CD4-positive, alpha-beta T cell treated with Interferon alpha-2 for 1 hour (primary cell): ENCODE measurements at places on chromosomes 5 and 9.

DNA sequence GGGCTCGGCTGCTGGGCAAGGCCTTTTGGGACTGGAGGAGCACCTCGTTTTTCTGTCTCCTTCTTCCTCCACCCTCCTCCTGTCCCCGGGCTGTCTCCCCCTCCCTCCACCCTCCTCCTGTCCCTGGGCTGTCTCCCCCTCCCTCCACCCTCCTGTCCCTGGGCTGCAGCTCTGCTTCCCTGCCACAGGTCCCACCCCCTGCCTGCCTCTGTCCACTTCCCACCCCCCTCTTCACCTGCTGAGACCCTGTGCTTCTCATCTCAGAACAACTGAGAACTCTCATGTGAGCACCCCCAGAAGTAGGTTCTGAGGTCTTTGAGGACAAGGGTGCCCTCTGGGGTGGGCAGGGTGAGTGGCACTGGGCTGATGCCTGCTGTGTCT is 5.8 kb upstream of the TOR4A start:
- DNase-seq, result no peak

GRCh38 chr9:100428871-100429654 is 2.1 kb downstream of the MSANTD3 start:
- DNase-seq, result no peak

DNA sequence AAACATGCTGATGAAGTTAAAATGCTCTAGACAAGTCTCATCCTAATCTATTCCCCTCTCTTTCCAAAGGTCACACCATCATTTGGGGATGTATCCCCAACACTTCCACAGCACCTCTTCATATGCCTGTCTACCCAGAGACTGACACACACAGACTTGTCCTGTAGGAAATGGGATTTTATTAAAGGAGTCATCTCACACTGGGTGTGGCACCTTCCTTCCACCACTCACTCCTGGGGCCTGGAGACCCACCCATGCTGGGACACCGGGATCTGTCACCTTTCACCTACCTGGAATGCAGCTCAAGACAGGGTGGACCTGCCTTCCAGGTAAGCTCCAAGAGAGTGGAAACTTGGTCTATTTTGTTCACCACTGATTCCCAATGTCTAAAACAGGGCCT is 99.4 kb upstream of the HAND1 start:
- DNase-seq, result no peak

GRCh38 chr9:21434202-21435014 is 5.8 kb upstream of the IFNA1 start:
- DNase-seq, result peak; percentile 30

- DNase-seq, result no peak
Measured at GRCh38 chr5:67395790-67396418, 199.3 kb upstream of the CD180 start.

GRCh38 chr5:134560698-134561097 is 35.2 kb downstream of the JADE2 start:
- no peak for DNase-seq

GRCh38 chr9:18394847-18395351 is 79.1 kb upstream of the ADAMTSL1 start:
- DNase-seq, result no peak

DNA sequence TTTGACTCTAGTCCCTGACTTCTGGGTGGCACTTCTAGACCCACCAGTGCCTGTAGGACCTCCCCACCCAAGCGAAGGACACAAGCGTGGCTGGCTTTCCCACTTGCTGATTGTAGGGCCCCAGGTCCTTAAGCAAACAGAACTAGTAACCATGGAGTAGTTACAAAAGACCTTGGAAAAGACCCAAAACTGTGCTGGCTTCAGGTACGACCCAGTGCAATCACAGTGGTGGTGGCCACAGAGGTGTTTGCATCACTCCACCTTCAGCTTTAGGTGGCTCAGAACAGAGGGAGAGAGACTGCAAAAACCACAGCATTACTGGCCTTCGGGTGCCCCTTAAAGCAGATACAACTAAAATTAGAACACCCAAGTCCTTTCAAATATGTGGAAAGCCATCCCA is 52.9 kb downstream of the SLCO4C1 start:
- DNase-seq, result no peak

DNA sequence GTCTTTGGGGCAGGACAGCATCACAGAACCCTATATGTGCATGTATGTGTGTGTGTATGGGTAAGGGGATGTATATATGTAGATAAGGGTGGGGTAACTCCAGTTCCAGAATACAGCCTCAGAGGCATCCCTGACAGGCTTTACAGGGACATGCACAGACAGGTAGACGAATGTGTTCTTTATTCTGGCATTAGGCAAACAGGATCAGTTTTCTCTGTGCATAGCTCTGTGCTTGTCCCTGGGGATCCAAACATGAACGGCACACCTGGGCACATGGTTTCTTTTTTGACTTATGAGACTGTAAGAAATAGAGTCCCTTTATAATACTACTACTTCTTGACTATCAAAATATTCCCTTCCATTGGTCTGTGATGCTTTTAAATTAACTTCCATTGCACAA is 120.6 kb downstream of the TRIO start:
- DNase-seq, result no peak

- no peak for DNase-seq
Measured at GRCh38 chr5:115194676-115195075, 25.0 kb upstream of the TRIM36 start.
